Activated naive CD4-positive, alpha-beta T cell treated with anti-CD3 and anti-CD28 coated beads for 36 hours (primary cell): ENCODE measurements at places on chromosomes 1 and 21.

- DNase-seq, result peak; percentile 21
Observed at GRCh38 chr1:84143796-84144565, at the start of gene PRKACB. Gene PRKACB, plus strand, starts transcription at chr1:84144271. Its CDS starts 91 bp downstream, at chr1:84144362.

GRCh38 chr1:240128366-240128765, 36.7 kb downstream of the FMN2 start:
- DNase-seq, result no peak

DNA sequence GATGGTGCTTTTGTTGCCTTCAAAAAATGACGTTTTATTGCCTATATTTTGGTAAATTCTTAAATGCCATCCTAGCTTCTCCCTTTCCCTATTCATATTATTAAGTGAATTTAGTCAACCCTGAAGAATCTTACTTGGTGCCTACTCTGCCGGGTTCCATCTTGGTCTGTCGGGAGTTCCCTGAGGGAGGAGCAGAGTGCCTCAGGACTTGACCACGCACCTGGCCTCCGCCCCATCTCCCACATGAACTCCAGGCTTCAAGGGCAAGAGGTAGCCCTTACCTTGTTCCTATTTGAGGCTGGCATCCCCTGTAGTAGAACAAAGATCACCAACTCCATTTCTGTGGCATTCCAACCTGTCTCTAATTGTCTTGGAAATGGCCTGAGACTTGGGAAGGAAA, 21.5 kb downstream of the VANGL2 start:
- no peak for DNase-seq

- DNase-seq, result no peak
Observed at GRCh38 chr1:30083800-30084464, 639.5 kb downstream of the MATN1 start.

DNA sequence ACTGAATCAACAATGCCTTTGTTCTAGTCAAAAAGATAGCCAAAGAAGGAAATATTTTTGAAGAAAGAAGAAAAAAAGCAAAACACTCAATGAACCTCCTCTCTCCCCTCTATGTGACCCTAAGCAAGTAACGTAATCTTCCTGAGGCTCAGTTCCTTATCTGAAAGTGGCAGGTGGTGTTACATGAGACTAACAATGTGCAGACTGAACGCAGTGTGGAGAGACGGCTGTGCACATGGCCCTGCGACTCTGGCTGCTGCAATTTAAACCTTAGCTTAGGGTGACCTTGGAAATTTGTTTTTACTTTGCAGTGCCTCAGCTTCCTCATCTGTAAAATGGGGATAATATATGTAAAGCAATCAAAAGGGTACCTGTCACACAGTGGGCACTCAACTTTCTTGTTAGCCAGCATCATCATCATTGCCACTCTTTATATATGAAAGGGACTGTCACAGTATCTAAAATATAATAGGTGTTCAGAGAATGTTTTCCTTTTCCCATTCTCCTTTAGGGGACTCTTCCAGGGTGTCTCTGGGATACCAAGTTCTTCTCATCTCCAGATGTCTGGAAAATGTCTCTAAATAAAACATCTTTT, 100.1 kb upstream of the JUN start:
- DNase-seq, result no peak

DNA sequence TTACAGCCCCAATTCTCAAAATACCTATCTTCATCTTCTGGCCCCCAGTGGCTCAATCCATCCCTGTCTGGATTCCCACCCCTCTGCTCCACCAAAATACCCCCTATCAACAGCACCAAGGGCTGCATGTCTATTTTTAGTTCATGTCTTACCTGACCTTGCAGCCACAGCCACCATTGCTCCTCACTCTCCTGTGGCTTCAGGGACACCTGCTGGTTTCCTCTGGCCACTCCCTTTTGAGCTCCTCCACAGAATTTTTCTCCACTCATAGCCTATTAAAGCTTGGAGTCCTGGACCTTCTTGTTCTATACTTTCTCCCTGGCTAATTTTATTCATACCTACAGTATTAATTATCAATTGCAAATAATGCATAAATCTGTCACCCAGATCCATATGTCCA, 125.3 kb upstream of the NGF start:
- DNase-seq, result no peak

DNA sequence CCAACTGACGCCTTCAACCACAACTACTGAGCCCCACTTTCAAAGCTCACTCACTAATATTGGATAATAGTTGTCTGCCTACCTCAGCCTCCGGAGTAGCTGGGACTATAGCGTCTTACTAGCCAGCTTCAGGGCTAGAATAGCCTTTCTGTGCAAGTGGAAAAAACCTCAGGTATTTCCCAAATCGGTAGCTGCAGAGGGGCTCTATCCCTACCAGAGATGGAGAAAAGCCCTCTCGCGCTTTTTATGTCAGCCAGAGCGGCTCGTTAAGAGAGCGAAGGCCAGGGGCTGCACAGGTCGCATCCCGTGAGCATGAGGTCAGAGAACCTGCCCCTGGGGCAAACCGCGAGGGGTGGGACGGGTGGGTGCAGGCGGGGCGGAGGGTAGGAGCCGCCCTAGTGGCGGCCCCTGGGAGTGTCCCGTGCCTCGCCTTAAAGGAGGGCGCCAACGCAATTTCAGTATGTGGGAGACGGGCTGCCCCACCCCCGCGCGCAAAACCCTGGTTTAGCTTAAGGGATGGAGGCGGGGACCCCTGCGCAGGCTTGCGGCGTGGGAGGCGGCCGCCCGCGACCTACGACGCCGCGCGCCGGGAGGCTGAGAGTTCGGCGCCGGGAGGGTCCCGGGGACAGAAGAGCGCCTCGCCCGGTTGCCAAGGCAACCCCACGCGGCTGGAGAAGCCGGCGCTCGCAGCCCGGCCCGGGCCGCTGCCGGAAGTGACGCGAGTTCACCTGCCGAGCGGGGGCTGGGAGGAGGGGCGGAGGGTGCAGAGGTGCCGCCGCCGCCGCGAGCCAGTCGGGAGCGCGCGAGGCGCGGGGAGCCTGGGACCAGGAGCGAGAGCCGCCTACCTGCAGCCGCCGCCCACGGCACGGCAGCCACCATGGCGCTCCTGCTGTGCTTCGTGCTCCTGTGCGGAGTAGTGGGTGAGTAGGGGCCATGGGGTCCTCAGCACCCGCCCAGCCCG, at the start of gene CXADR:
CXADR (plus strand) TSS at position 791 of the 961 bp plus-strand sequence; CDS start at position 878, 87 bp downstream.
- peak; percentile 81 for DNase-seq

DNA sequence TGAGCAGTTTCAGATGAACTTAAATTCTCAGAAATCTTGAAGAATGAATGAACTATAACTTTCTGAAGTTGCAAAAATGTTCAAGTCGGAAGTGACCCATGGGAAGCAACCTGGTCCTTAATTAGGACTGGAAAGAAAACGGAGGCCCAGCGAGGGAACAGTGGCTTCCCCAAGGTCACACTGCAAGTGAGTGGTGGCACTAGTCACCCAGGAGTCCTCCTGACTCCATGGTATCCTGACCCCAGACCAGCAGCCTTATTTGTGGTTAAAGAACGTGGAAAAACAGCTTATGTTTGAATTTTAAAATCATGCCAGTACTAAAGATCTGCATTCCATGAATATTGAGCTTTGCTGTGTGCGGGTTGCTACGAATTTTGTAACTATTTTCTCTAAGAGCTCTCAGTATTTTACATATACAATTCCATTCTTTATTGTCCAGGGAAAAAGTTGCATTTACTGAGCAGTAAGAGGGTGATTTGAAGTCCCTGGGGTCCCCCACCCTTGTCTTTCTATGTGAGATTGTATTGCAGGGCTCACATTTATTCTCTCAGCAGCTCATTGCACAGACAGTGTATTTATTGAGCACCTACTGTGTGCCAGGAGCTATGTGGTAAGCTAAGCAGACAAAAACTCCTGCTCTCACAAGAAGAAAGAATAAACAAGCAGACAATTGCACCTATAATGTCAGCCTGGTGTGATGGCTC, 61.6 kb upstream of the ATP5PO start:
- no peak for DNase-seq

DNA sequence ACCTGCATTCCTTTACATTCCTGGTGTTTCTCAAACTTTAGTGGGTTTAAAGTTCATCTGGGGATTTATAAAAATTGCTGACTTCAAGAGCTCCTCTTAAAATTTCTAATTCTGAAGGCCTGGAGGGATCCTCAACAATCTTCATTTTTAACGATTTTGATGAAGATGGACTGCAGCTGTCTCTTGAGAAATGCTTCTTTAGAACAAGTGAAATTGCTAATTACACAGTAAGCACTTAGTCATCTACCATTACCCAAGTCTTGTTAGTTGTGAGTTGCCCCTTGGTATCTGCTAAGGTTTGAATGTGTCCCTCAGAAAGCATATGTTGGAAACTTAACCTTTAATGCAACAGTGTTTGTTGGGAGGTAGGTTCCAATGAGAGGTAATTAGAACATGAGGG, 163.7 kb downstream of the LTN1 start:
- DNase-seq, result no peak

- DNase-seq, result no peak
Observed at GRCh38 chr1:221170171-221170570, 290.9 kb downstream of the HLX start.

DNA sequence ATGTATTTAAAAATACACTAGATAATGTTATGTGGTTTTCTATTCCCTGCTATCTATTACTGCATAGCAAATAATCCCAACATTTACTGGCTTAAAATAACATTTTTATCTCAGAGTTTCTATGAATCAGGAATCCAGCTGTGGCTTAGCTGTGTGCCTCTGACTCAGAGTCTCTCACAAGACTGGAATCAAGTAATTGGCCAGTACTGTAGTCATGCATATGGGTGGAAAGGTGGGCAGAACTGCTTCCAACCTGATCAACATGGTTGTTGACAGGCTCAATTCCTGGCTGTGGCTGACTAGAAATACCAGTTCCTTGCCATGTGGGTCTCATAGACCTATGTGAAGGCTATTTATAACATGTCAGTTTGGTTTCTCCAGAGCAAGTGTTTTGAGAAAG, 131.8 kb downstream of the PDE4B start:
- no peak for DNase-seq

DNA sequence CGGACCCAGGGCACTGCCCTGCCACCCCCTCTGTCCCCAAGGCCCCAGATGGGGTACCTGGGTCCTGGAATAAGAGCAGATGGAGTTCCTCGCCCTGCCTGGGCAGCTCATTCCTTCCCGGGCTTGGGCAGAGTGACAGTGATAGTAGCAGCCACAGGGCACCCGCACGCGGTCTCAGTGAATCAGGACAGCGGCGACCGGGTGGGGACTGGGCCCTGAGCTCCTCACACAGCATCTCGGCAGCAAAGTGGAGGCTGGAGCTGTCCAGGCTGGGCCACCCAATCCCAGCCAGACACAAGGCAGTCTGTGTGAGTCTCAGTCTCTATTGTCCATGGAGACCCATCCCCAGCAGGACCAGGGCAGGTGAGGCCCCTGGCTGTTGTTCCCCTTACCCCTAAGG, 37.4 kb upstream of the CCDC27 start:
- DNase-seq, result no peak

- no peak for DNase-seq
Observed at GRCh38 chr1:216388558-216388957, 34.7 kb downstream of the USH2A start.

DNA sequence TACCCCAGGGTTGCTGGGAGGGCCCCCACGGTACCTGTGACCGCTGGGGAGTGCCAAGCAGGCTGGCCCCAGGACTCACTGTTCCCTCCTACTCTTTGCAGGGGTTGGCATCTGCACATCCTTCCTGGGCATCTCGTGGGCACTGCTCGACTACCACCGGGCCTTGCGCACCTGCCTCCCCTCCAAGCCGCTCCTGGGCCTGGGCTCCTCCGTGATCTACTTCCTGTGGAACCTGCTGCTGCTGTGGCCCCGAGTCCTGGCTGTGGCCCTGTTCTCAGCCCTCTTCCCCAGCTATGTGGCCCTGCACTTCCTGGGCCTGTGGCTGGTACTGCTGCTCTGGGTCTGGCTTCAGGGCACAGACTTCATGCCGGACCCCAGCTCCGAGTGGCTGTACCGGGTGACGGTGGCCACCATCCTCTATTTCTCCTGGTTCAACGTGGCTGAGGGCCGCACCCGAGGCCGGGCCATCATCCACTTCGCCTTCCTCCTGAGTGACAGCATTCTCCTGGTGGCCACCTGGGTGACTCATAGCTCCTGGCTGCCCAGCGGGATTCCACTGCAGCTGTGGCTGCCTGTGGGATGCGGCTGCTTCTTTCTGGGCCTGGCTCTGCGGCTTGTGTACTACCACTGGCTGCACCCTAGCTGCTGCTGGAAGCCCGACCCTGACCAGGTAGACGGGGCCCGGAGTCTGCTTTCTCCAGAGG, 6.8 kb downstream of the XKR8 start:
- DNase-seq, result no peak

DNA sequence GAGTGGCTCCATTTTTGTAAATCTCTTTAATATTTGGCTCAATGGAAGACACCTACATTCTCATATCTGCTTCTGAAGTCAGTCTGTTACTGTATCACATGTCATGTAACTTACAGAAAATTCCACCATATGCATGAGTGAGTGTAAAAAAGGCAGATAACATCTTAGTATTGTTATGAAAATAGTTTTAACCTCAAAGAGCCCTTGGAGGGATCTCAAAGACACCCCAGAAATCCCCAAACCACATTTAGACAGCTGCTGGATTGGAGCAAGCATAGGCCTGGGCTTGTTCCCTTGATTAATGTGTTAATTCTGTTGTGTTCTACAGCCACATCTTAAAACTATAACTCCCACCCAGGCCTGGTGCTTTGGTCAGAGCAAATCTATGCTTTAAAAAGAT, 16.9 kb downstream of the MACO1 start:
- peak; percentile 50 for DNase-seq

- DNase-seq, result no peak
Observed at GRCh38 chr1:201212461-201213055, 21.9 kb downstream of the IGFN1 start.

DNA sequence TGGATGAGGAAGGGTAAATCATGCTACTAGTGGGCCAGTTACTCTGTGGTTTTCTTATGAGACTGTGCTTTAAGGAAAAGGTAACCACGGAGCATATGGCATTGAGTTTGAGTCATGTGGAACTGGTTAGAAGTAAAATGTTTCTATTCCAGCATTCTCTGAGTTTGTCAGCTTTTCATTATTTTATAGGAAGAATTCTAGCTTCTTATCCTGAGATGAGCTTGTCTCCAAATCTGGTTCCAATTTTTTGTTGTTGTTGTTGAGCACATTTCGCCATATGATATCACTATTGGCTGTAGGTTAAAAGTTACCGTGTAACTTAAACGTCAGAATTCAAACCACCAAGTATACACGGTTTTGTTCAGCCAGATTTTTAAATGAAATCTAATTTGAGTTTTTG, 69.9 kb downstream of the ATF6 start:
- no peak for DNase-seq

- DNase-seq, result no peak
Observed at GRCh38 chr1:41488040-41488951, 3.8 kb upstream of the EDN2 start.

GRCh38 chr1:210776712-210777111, 357.2 kb downstream of the KCNH1 start:
- DNase-seq, result no peak

DNA sequence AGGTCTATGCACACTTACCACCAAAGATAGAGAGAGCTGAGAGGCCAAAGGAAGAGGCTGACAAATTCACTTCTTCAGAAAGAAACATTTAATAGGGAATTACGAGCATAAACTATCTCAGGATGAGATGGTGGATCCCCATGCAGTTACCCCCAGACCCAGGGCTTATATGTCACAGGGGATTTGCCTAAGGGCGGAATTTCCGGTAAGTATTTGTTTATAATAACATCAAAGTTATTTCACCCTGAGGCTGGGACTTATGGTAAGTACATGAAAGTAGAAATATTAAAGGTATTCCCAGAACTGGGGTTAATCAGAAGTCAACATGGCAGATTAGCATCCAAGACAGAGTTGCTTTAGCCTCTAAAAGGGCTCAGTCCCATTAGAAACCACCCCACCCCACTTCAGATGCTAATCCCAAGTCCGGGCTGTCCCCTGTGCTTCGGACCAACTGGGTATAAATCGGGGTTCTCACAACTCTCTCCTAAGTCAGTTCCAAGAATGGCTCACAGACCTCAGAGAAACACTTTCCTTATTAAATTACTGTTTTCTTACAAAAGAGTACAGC, 247.4 kb upstream of the ZP4 start:
- DNase-seq, result no peak
